ENCODE measurements at places on chromosomes 4 and X.

GRCh38 chr4:81398379-81398778 lies 73.3 kb downstream of the RASGEF1B start:
- no peak for DNase-seq

DNA sequence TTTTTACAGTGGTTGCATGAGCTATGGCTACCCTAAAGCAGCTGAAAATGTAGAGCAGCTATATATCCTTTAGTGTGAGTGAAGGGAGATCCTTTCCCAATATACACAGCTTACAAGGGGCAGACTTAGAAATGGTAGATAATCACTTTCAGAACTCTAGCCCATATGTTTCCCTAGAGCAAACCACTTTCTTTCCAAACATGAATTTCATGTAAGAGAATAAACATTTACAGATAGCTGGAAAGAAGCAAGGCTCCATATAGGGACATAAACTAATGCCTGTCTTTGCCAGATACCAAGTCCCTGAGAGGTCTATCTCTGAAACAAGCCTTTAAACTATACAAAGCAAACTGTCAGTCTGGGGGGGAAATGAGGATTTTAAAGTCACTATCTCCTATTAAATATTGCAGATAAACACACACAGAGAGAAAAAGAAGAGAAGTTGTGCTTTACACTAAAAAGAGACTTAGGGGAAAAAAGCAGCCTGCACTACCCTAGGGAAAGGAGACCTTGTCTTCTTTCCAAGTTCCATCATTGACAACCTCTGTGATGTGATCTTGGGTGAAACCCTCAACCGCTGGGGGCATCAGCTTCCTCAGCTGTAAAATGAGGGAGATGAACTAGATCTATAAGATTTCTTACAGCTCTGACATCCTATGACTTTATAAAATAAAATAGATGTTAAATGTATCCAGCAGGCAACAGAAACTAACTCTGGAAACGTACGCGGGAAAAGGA lies 73.6 kb downstream of the TMEM156 start:
- no peak for DNase-seq

- DNase-seq, result no peak
Measured at GRCh38 chr4:102693262-102693850, 67.4 kb downstream of the MANBA start.

DNA sequence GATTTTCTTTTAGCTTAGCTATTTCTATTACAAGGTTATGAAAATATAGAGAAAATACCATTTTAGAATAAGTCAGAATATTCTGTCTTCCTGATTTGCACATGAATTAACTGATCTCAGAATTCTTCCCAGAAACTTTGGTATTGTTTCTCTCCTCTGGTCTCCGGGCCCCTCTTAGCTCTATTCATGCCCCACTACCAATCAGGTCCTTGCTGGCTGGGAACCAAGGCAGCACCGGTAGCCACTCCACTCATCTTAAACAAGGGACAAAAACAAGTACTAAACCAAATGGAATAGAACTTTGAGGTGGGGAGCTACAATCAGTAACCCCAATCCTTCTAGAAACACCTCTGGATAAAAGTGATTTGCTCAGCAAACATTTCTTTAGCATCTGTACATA lies 64.3 kb downstream of the GPC3 start:
- no peak for DNase-seq

DNA sequence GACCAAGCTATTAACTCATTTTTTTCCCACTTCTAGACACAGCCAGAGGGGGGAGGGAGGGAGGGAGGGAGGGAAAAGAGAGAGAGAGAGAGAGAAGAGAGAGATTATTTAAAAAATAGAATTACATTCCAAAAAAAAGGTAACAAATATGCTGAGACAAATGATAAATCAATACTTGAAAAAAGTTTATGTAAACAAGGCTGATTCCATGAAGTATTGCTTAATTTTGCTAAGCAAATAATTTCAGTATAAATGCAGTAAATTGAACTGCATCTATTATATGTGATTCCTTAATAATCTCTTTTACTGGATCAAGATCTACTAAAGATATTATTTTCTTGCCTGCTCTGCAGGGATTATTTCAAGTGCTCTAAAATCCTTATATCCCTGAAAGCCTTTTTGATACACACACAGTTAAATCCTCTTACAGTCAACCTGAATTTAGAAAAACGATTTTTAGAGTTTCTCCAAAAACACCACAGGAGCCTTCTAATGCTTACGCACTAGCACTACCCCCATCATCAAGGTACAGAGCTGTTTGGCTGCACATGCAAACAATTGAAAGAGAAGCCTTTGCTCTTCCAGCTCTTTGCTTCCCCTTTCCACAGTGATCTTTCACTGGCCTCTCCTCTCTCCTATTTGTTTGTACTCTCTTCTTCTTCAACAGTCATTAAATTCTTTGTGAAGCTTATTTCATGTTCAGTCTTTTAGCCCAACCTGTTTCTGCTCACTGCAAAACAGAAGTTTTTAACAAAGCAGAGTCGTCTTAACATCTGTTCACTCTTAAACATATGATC lies 426.3 kb upstream of the FAM241A start:
- no peak for DNase-seq

- no peak for DNase-seq
Measured at GRCh38 chr4:96356591-96357370, 516.9 kb downstream of the PDHA2 start.

- DNase-seq, result no peak
Measured at GRCh38 chrX:113726898-113727297, 857.0 kb upstream of the HTR2C start.

- no peak for DNase-seq
Measured at GRCh38 chr4:182293691-182294255, 50.6 kb downstream of the TENM3 start.

DNA sequence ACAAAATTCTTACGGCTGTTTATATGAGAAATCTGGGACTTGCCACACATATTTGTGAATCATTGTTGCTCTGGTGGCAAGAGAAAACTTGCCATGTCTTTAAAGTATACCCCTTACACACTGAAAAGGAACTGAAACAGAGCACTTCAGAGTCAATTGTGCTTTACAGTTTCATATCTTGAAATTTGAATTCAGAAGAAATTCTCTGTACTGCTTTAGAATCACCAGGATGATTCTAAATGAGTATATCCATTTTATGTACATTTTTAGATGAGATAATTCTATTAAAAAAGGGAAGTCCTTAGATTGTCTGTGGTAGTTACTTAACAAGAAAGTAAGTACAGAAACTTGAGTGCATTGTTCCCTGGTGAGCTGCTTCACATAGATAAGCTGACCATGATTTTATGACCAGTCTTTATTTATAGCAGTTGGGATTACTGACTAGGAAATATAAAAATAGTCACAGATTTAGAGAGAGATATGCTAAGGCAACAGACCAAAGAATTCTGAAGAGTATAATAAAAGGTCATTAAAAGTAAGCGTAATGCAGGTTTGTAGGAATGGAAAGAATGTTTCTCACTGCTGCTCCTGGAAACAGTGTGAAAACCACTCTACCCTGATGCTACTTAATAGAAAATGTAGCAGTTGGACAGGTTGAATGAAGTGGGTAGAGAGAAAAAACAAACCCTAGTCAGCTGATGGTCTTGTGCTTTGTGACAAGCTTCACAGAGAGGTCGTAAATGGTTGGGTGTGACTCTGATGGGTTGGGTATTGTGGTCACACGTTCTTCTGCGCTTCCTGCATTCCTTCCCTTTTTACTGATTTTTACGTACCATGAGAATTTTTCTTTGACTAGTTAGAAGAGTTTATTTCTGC lies 41.0 kb downstream of the FNIP2 start:
- DNase-seq, result no peak

DNA sequence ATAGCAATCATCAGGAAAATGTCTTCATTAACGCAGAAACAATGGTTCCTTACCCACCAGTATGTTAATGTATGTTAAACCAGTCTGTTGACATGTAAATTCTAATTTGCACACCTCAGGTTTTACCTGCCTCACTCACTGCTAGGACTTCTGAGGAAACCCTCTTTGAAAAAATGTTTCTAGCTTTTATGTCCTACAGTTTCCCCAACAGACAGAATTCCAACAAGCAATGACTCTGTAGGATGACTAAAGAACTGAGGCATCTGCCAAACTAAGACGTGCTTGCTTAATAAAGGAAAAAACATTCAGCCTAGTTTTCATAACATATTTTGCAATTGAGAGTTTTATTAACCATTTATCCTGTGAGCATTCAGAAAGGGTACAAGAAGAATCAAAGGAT lies 20.6 kb upstream of the SOX3 start:
- DNase-seq, result no peak

DNA sequence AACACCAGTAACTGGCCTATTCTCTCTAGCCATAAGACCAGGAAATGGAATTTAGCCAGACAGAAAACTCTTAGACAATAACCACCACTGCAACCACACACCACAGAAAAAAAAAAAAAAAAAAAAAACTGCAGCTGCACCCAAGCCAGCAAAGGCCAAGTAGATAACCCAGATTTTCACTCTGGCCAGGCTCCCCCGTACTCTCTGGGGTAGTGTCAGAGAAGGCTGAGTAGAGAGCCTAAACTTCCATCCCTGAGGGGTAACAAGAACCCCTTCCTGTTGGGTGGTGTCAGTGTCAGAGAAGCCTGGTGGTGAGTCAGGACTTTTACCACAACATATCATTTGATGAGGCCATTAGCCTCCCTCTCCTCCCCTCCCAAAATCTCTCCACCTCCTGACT lies 5.6 kb upstream of the DLG3 start:
- DNase-seq, result no peak

GRCh38 chr4:182802621-182803020 lies 114.6 kb downstream of the DCTD start:
- no peak for DNase-seq

DNA sequence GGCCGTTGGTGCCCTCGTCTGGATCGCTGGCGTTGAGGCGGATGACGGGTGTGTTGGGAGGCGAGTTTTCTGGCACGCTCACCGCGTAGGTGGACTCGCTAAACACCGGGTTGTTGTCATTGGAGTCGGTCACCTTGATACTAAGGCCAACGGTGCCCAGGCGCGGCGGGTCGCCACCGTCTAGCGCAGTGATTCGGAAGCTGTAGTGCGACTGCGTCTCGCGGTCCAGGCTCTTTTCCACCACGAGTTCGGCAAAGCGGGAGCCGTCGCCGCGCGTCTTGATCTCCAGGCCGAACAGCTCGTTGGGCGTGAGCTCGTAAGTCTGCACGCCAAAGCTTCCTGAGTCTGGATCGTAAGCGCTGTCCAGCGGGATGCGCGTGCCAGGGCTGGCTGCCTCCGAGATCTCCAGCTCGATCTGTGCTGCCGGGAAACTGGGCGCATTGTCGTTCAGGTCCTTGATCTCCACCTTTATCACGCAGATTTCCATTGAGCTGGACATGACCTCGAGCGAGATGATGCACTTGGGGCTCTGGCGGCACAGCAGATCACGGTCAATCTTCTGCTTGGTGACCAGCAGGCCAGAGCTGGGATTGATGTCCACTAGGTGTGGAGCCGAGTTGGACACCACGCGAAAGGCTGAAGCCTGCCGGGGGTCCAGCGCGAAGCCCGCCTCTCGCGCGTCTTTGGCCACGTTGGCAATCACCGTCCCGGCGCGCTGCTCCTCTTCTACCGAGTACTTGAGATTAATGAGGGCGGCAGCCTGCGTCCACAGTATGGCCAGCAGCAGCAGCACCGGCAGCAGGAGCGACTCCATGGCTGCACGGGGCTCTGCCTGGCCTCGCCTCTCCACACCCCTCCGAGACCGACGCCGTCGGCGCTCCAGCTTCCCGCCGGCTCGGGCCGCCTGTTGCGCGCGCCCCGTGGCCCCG lies 2.0 kb downstream of the PCDH19 start:
- DNase-seq, result no peak

DNA sequence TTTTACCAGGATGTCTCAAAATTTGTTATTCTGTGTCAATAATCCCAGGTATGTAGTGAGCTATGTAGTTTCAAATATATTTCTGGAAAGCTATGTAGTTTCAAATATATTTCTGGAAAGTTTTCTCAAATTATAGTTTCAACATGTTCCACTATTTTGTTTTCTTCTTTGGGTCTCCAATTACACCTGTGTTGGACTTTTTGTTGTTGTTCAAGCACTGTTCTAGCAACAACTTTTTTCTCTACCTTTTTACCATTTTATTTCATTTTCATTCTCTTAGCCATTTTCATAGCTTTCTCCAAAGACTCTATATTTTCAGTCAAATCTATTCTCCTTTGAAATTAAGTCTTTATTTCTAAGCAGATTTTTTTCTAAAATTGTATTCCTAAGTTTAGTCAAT lies 88.4 kb downstream of the LCORL start:
- DNase-seq, result no peak

All from activated T-cell treated with anti-CD3 and anti-CD28 coated beads, Interleukin-2, amount 50 U/mL, for 24 hours (primary cell).